Heart right ventricle (tissue), 16 donors: ENCODE measurements at places on chromosomes 16 and 17. TPM values are rescaled to one million over a fixed set of nuclear protein-coding genes. Genes with fewer than 3 reads are reported as not detected.

DNA sequence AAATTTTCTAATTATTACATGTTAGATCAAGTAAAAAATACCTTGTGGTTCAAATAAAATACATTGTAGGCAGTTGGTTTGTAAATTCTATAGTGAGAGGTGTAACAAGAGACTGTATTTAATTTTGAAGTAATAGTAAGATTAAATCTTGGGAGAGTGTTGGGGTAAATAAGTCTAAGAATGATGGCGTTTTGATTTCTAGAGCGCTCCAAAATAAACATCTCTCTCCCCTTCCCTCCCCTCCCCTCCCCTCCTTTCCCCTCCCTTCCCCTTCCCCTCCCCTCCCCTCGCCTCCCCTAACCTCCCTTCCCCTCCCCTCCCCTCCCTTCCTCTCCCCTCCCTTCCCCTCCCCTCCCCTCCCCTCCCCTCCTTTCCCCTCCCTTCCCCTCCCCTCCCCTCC, 200.6 kb upstream of the EEF2KMT start:
- H3K27me3 ChIP-seq = no peaks in the 10 kb centered on the region
- H3K4me3 ChIP-seq = no peak overlapping the region
- no peaks in the 10 kb centered on the region for H3K4me1 ChIP-seq
- H3K27ac ChIP-seq = no peak overlapping the region

GRCh38 chr17:60173304-60173819, 23.6 kb downstream of the CA4 start:
- H3K27me3 ChIP-seq = no peaks in the 10 kb centered on the region
- no peak for DNase-seq
- H3K4me3 ChIP-seq = no peak overlapping the region
- no peaks in the 10 kb centered on the region for H3K36me3 ChIP-seq

GRCh38 chr17:45061606-45062205, 589 bp downstream of the NMT1 start:
- H3K27ac ChIP-seq = peak overlapping the region; percentile 95
- H3K36me3 ChIP-seq = no peaks in the 10 kb centered on the region
- no peak for DNase-seq

The CEMP1 gene
- 0.20 TPM for polyA plus RNA-seq

- H3K4me3 ChIP-seq = no peak overlapping the region
- no peaks in the 10 kb centered on the region for H3K36me3 ChIP-seq
- H3K27ac ChIP-seq = no peak overlapping the region
- peaks cover 3% of the 10 kb centered on the region for H3K4me1 ChIP-seq
- DNase-seq = no peak
Observed at GRCh38 chr17:11898526-11899235, 98.6 kb downstream of the ZNF18 start.

DNA sequence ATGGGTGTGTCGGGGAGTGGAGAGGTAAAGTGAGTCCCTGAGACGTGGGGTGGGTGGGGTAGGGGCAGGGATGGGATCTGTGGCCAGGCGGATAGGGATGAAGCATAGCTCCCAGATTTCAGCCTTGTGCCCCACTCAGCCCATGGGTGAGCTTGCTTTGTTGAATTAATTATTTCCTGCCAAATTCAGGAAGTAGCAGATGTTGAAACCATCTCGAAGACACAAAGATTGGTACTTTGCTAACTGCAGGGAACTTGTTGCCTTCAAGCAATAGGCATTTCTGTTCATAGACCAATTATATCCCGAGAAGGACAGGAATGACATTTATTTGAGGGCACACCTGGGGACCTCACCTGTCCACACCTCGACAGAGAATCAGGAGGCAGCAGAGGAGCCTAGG, 11.0 kb upstream of the C16orf74 start:
- DNase-seq = no peak
- H3K4me1 ChIP-seq = no peaks in the 10 kb centered on the region
- H3K4me3 ChIP-seq = no peak overlapping the region
- no peaks in the 10 kb centered on the region for H3K36me3 ChIP-seq

DNA sequence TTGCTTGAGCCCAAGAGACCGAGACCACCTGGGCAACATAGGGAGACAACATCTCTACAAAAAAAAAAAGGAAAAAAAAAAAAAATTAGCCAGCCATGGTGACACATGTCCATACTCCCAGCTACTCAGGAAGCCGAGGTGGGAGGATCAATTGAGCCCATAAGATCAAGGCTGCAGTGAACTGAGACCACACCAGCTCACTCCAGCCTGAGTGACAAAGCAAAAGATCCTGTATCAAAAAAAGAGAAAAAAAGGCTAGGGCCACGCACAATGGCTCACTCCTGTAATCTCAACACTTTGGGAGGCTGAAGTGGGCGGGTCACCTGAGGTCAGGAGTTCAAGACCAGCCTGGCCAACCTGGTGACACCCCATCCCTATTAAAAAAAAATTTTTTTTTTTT, 13.8 kb downstream of the SUMO2 start:
- peaks cover 6% of the 10 kb centered on the region for H3K4me1 ChIP-seq
- peaks cover 93% of the 10 kb centered on the region for H3K36me3 ChIP-seq
- DNase-seq = no peak
- no peak overlapping the region for H3K4me3 ChIP-seq
- no peaks in the 10 kb centered on the region for H3K27me3 ChIP-seq

The KRT17 gene
- polyA plus RNA-seq = 0.07 TPM

GRCh38 chr17:15233971-15234370, 31.2 kb downstream of the PMP22 start:
- no peak for DNase-seq
- H3K27me3 ChIP-seq = no peaks in the 10 kb centered on the region
- peaks cover 76% of the 10 kb centered on the region for H3K4me1 ChIP-seq

The SPATA32 gene
- not detected for polyA plus RNA-seq

DNA sequence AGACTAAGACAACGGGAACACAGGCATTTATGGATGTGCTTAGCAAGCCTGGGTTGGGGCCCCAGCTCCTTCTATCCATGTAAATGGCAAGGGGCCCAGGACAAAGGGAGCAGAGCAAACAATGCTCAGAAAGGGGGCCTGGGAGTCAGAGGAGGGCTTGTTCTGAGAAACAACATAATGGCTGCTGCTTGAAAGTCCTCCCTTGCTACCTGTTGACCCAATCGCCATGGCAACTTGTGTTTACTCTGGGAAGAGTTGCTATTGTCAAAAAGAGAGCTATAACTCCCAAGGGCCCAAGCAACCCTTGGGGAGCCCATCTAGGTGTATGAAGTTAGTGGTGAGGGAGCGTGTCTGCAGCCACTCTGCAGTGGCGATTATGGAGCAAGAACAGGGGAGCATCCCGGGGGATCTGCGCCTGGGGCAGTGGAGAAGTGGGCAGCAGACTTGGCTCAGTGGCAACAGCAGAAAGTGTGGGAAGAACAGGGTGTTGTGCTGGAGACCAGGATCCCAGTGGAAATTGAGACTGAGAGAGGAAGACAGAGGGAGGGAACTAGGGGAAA, 118.7 kb upstream of the NLRP1 start:
- peaks cover 16% of the 10 kb centered on the region for H3K27me3 ChIP-seq
- no peak for DNase-seq
- H3K36me3 ChIP-seq = no peaks in the 10 kb centered on the region
- no peak overlapping the region for H3K4me3 ChIP-seq
